ENCODE measurements at places on chromosomes 11 and 22.

DNA sequence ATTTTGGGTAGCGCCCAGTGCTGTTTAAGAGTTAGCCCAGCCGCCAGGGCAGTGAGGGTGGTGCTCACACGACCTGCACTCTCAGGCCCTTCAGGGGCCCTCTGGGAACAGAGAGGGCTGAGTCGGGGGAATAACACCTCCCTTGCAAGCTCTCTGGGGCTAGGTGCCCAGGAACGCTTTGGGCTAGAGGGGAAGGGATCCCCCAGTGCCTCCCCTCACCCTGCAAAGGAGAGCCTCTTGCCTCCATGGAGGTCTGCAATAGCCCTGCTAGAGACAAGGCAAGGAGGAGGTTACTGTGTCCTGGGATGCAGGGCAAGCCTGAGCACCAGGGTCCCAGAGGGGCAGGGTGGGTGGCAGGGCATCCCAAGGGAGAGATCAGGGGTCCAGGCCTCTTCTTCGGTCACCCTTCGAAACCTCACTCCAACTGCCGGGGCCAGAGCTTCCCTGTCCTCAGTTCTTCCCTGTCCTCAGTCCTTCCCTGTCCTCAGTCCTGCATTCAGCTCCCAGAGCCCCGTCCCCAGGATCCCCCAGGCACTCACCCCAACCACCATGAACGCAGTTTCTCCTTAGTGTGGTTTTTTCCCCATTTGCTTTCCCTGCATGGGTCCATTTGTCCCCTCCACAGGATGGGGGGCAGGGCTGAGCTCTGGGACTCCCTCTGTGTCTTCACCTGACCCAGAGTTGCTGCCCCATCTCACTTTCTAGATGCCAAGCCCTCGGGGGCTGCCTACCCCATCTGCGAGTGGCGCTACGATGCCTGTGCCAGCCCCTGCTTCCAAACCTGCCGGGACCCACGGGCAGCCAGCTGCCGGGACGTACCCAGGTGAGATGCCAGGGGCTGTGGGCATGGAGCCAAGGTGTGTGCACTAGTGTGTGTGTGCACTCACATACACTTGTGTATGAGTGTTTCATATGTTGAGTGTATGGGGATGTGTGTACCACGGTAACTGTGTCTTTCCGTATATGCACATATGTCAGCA lies 60.8 kb downstream of the OTOG start:
- no peak for DNase-seq

DNA sequence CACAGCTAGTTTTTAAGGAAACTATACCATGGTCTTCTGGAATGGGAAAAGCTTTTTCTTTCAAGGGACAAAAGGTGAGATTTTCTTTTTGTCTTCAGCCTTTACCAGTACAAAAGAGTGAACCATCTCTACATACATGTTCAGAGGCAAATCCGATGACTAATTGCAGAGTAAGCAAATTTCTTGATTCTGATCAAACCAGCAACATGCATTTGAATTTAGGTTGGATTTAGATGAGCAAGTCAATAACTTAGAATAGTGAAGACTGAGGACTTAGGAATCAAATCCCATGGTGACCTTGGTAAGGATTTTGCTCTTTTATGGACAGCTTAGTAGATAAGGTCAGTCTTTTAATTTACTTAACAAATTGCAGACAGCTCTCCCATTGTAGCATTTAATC lies 65.9 kb upstream of the BLID start:
- no peak for DNase-seq

DNA sequence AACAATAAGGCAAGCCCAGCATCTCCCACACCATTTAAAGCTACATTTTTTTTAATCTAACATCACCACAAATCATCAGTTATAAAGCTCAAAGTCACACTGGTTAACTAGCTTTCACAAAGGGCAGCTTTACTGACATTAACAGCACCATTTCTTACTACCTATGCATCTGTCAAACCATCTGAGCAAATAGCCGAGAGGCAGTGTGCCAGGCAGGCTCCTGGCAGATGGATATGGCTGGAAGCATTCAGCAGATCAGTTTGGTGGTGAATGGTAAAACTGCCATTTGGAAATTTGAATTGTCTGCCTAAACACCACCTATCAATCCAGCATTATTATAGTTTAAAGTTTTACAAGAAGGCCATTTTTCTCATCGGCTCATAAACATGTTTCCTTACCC lies 131.2 kb downstream of the TTC28 start:
- DNase-seq: no peak

- no peak for DNase-seq
Measured at GRCh38 chr22:35630387-35630793, 13.3 kb upstream of the MB start.

GRCh38 chr11:113493206-113493605 lies 18.0 kb upstream of the DRD2 start:
- DNase-seq: no peak

DNA sequence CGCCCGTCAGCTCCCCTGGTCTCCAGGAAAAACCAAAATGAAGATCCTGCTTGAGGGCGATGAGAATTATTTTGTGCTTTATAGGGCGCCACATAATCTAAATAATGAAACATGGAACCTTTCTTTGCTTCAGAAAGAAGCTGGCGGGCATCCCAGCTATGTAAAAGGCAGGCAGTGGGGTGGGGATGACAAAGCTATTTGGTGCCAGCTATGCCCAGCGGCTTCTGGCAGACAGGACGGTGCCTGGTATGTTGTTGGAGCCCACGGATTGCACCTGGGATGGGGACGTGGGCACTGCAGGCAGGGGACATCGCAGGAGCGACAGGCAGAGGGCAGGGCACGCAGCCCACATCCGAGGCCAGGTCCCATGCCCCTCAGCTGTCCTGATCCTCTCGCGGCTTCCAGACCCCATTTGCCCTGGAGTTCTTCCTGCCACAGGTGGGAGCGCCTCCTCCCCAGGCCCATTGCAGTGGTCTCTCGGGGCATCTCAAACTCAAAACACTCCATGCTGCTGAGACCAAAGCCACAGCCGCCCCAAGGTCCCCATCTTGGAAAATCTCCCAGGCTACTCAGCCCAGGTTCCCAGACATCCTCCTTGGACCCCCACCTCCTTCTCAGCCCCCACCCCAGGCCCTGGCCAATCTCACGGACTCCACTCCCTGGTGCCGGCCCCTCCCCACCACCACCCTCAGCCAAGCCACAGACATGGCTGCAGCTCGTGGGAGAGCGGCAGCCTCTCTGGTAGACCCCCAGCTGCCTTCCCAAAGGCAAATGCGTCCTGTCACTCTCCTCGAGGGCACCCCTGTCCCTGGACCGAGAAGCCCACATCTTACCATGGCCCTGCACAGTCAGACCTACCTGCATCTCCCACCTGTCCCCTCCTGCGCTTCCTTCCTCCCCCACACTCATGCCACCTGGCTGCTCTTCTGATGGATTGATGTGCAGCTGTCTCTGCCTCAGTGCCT lies 45.7 kb downstream of the SHISAL1 start:
- DNase-seq: no peak

DNA sequence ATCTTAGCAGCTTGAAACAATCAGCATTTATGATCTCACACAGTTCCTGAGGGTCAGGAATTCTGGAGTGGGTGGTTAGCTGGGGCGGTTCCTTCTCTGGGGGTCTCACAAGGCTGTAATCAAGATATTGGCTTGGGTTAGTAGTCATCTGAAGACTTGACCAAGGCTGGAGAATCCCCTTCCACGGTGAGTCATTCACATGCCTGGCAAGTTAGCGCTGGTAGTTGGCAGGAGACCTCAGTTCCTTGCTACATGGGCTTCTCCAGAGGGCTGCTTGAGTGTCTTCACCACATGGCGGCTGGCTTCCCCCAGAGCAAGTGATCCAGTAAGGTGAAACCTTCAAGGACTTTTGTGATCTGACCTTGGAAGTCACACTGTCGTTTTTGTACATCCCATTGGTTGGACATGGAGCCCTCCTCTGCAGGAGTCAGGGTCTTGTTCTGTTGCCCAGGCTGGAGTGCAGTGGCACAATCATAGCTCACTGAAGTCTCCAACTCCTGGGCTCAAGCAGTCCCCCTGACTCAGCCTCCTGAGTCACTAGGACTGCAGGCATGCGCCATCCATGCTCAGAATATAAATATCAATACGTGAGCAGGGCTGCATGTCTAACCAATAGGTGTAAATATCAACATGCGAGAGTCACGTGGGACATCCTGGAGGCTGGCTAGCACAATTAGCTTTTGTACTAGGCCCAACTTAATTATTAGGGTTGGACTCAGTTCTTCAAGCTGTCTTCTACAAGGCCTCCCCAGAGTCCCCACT lies 7.2 kb upstream of the NIPSNAP1 start:
- DNase-seq: no peak

GRCh38 chr11:3159296-3160190 lies 5.6 kb downstream of the OSBPL5 start:
- DNase-seq: no peak

DNA sequence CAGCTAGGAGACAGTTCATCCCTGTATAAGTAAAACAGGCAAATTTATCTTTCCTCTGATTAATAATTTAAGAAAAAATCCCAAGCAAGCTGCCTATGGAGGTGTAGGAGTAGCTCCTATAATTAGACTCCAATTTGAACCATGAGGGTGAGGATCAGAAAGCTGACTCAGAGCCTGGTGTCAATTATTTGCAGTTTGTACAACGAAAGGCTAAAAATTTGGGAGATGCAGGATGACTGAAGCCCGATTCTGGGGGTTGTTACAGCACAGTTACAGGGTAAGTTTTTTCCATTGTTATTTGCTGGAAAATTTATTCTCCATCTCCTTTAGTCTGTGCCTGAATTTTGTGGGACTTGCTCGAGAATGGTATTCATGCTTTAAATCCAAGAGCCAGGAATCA lies 359.4 kb upstream of the CCDC90B start:
- no peak for DNase-seq

DNA sequence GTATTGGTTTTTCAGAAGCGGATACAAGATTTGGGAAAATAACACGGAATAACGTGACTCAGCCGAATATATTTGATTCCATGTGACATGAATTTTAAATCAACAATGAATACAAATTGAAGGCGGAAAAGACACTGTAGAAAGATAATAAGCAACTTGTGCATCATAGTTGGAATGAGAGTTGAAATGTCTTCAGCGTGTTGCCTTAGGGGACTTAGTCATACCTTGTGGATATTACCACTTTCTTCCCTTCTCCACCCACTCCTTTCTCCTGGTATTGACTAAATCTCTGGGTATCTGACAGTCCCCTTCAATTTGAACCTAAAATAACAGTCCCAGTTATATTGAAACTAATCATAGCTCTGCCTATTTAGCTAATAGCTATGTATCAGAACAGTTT lies 2373.1 kb upstream of the RAG2 start:
- no peak for DNase-seq

DNA sequence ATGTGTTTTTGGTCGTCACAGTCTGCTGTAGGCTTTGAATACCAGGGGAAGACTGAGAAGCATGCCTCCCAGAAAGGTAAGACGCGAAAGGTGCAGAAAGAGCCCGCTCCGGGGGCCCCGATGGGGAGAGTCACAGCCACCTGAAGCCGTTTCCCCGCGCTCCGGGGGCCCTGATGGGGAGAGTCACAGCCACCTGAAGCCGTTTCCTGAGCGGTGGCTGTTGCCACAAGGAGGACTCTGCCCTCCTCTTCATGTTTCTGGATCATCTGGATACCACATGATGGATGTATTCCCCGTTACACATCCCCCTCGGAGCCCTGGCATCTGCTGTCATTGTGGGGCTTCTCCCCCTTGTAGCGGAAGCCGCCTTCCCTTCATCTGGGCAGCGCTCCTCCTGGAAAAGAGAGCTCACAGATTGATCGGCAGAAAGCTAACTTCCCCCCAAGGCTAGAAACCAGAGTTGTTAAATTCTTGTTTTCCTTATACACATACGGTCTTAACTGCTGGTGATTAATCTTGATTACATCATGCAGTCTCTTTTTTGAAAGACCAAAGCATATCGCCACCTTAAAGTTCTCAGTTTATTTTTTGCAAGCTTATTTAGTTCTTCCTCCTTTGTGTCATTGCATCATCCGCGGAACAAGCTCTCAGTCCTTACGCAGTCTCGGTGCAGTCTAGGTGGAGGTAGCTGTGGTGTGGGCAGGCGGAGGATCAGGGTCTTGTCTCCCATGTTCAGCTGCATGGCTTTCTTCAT lies 17.5 kb downstream of the CTTN start:
- DNase-seq: no peak

DNA sequence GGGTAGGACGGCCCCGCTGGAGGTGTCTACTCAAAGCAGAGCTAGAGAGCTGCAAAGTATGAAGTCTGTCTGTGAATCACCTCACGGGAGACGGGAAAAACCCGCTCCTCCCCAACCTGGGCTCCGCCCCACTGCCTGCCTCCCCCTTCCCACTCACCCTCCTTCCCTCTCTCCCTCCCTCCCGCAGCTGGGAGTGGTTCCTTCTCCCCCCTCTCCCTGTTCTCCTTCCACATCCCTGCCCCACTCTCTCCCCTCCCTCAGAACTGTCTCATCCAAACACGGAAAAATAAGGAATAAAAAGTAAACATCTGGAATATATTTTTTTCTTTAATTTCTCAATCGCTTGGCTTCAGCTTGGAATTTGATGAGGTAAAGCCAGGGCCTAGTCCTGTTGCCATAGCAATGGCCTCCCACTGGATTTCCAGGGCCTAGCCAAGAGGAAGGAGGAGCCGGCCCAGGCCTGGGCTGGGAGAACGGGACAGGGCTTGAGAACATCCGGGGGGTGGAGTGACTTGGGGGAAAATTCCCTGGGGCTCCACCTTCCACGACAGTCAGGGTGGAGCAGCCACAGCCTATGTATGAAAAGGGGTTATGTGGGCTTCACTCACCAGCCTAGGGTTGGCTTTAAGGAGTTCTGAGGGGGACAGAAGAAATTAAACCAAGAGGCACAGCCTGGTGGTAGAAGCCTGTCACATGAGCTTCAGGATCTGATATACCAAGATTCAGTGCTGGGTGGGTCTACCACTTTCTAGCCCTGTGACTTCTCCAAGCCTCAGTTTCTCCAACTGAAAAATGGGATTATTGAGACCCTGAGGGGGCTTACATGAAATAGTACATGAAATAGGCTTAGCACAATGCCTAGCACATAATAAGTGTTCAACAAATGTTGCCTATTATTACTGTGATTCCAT lies 2.2 kb downstream of the TNKS1BP1 start:
- DNase-seq: peak; percentile 78

DNA sequence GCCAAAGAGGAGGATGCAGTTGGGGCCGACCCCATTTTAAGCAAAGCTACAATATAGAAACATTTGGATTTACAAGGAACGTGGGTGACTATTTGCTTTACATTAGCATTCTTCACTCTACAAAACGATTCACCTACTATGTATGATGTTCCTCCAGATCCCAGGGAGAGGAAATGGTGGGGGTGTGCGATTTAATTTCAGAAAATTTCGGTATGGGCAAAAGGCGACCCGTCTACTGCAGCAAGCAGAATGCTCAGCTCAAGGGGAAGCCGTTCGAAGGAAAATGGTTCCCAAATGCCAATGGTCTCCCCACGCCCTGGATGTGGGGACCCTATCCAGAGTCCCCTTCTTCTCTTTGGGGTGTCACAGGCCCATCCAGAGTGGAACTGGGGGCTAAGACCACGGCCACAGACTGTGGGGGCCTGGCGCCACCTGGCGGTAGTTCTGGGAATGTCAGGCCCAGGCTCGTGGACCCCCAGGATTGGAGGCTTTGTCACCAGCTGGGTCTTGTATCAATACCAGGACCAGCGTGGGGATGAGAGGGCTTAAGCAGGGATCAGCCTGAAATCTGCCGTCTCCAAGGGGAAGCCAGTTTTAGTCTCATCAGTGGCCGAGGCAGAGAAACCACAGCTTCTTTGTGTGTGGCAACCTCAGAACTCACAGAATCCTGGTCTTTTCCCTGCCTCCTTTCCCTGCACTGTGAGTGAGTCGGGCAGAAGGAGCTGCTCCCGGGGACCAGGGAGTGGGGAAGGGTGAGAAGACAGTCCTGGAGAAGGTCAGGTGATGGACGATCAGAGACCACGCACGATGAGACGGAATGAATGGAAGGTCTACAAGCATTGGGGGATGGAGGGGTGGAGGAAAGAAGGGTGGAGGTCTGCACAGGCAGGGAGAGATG lies 8.4 kb downstream of the LRRC10B start:
- no peak for DNase-seq

- DNase-seq: no peak
Measured at GRCh38 chr11:65981972-65982823, 19.8 kb downstream of the EIF1AD start.
